Stimulated activated naive CD8-positive, alpha-beta T cell treated with anti-CD3 and anti-CD28 coated beads, Interleukin-15, Interleukin-2, amounts not matched to agents 100 U/mL and 50 U/mL, for 24 hours (primary cell): ENCODE measurements at places on chromosomes 5 and 9.

DNA sequence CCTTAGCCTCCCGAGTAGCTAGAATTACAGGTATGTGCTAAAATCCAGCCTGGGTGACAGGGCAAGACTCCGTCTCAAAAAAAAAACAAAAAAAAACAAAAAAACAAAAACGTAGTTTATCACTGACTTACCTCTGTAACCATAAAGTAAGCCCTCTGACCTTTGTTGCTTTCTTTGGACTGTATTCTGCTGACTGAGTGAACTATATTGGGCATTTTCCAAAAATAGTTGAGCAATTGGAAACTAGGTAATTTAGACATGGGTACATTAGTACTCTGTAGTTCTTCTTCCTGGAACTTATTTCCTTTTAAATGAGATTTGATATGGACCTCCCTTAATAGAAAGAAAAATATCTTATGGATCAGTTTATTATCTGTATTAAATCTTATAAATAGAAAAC, 66.6 kb downstream of the ANKHD1 start:
- DNase-seq, result no peak

DNA sequence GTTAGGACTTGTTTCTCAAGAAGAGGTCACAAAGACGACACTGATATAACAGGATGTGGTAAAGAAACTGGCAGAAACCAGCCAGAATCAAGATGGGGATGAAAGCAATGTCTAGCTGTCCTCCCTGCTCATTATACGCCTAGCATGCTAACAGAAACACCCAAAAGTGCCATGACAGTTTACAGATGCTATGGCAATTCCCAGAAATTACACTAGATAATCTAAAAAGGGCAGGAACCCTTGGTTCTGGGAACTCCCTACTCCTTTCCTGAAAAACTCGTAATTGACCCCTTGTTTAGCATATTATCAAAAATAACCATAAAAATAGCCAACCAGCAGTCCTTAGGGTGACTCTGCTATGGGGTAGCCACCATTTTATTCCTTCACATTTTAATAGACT, 10.9 kb upstream of the MRPS30 start:
- no peak for DNase-seq

GRCh38 chr9:70007831-70008230, 35.8 kb upstream of the MAMDC2 start:
- DNase-seq, result no peak

DNA sequence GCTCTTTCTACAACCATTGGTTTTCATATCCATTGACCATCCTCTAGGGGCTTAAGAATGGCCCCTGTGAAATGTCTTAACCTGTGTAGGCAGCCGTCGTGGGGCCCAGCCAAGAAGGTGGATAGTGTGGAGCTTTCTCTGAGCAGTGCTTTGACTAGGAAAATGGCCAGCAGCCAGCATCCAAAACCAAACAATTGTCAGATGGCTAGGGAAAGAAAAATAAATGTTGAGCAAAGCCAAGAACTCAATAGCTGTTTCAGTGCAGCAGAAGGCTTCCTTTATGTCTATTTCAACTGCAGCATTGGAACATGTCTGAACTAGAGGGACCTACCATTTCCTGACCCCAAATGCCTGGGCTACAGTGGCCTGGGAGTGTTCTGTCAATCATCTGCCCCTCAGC, 374.9 kb downstream of the TLE4 start:
- DNase-seq, result no peak

DNA sequence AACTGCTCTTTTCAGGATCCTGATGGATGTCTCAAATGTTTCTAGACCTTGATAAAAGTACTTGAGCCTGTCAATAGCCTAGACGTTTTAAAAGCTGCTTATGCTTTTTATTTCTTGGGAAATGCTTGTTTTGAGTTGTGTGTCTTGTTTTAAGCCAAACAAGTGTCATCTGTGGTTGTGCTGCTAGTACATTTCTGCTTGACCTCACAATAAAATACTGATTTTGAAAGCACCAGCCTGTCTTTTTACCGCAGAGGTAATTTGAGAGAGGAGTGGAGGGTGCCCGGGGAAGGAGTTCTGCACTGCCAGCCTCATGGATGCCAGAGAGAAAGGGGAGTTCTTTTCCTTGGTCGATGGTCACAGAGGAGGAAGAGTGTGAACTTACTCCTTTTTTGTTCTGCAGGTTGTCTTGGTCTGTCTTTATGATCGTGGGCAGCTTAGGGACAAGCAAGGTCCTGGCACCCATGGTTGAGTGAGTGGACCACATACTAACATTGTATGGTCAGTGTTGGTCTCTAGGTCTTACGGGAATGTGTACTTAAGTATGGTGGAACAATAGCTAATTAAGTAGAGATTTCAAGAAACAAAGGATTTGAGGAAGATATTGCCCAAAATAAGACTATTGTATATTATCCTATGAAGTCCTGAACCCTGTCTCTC, 61.0 kb downstream of the TRIO start:
- DNase-seq, result no peak

DNA sequence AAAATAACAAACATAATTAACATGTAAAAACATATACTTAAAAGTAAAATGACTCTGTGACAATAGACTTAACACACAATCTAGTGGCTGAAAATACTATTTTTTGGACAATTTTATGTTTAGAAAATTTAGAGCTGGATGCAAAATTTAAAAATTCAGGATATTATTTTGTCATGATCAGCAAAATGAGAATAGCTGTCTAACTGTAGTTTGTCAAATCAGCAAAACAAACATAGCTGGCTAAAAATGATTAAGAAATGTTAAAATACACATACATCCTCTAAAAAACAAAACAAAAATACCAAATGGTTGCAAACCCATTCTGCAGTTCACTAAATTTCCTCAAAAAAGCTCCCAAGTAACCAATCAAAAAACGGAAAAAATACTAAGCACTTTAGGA, 18.6 kb downstream of the C9orf72 start:
- DNase-seq, result no peak

DNA sequence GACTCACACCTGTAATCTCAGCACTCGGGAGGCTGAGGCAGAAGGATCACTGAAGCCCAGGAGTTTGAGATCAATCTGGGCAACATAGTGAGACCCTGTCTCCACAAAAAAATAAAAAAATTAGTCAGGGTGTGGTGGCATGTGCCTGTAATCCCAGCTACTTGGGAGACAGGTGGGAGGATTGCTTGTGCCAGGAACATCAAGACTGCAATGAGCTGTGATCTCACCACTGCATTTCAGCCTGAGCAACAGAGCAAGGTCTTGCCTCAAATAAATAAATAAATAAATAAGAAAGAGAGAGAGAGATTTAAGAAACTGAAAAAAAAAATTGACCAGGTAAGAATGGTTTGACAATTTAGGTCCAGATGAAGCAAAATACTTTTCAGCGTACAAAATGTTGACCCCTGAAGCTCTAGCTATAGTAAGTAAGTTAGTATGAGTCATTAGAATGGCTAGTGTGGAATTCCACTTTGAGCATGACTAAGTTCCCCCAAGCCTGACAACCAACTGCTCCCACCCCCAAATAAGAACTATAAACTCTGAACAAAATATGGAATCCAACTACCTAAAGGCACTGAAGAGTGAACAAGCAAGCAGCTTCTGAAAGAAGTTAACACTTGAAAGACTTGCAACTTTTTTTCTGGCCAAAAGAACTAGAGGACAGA, 217.8 kb upstream of the TLE4 start:
- no peak for DNase-seq

GRCh38 chr5:80860924-80861613, 99.1 kb upstream of the RASGRF2 start:
- DNase-seq, result no peak

DNA sequence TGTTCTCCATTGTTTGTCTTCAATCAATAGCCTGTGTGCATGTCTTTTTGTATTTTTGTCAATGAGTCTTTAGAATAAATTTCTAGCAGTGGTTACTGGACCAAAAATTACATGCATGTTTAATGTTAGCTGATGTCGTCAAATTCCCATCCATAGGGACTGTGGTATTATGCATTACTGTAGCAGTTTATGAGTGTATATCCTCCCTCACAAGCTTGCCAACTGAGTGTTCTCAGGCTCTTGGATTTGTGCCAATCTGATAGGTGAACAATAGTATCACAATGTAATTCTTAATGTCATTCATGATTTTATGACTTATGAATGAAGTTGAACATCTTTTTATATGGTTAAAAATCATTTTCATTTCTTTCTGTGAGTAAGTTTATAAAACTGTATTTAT, 13.0 kb downstream of the SNX24 start:
- no peak for DNase-seq

GRCh38 chr9:103985077-103985476, 109.0 kb upstream of the SMC2 start:
- DNase-seq, result no peak
